ENCODE measurements at places on chromosomes 7 and 10. TPM values are rescaled to one million over a fixed set of nuclear protein-coding genes. Genes with fewer than 3 reads are reported as not detected.

Gene PLAC9
- total RNA-seq: 45.2 TPM

Gene KCNH2
- total RNA-seq: 97.3 TPM

Gene DYNC1I1
- 30.7 TPM for total RNA-seq

Gene STOX1
- 0.41 TPM for total RNA-seq

Gene NXPH1
- not detected for total RNA-seq

Gene NYAP1
- 0.54 TPM for total RNA-seq

Gene NPY4R
- total RNA-seq: not detected

Gene AKR1B15
- total RNA-seq: not detected

Gene MCM10
- total RNA-seq: 0.62 TPM

Gene UBE2D4
- 51.2 TPM for total RNA-seq

Gene PRKCQ
- 0.16 TPM for total RNA-seq

Gene PLEKHA8
- total RNA-seq: 3.9 TPM

Gene CPEB3
- total RNA-seq: 14.1 TPM
